ENCODE measurements at places on chromosomes 6 and 20.

GRCh38 chr6:132713352-132714134 lies at the start of gene VNN1:
Gene VNN1 (minus strand): TSS chr6:132714055. CDS start chr6:132714035, 20 bp downstream.
- DNase-seq: no peak

DNA sequence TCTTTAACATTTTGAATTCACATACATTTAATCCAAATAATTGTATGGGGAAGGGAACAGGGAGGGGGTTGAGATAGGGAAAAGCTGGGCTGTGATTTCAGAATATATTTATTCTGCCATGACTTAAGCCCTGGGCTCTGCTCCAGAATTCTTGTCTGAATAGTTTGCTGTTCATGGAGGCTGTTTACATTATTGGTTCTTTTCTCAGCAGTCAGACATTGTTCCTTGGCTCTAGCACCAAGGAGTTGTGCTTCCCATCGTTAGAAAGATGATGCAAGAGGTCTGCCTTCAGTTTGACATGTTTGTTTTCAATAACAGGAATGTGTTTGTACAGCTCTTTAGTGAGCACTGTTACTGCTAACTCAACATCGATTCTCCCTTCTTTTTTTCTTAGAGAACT lies 198.8 kb upstream of the CDYL start:
- DNase-seq: no peak

DNA sequence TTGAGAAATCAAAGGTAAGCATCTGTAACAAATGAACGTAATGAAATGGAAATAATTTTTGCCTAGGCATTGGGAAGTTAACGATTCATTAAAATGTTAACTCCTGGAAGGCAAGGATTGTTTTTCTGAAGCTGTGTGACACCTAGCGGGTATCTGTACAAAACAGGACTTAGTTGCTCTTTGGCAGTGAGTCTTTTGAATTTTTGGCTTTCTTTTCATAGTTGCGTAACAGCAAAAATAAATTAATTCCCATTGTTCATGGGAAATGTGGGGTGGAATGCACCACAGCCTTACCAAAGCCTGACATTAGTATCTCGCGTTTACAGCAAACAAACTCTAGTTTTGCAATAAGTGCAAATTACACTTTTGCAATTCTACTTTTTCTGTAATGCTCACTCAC lies 92.7 kb upstream of the DTNBP1 start:
- DNase-seq: no peak

- DNase-seq: peak; percentile 33
Measured at GRCh38 chr20:44028868-44029847, 114.5 kb downstream of the TOX2 start.

DNA sequence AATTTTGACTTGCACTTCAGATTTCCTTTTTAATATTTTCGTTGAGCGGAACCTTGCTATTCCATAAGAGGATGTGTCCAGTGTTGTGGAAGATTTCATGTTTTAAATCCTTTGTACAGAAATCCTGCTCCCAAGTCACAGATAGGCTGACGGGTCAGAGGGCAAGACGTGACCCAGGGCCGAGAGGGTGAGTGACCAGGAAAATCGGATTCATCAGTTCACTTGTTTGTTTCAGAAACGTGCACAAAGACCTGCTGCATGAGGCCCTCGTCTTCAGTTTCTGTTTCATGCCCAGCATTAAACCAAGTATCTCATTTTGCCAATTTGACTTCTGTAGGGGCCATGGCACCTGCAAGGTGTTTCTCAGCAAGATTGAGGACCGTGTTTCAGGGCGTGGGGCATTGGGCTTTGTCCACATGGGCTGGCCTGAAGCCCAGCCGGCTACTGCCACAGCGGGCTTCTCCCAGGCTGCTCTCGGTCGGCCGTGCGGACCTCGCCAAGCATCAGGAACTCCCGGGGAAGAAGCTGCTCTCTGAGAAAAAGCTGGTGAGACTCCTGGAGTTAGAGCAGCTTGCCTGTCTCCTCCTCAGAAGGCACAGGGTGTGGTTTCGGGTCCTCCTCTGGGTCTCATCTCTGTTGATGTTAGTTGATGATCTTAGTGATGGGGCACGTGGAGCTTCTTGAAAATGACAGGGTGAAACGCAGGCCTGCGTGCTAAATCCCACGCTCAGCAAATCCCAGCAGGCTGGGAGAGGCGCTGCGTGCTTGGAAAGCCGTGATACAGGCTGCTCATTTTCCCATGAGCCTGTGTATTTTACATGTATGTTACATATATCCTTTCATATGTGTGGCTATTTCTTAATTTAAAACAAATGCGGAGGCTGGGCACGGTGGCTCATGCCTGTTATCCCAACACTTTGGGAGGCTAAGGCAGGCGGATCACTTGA lies 10.5 kb downstream of the MTG2 start:
- no peak for DNase-seq

- DNase-seq: no peak
Measured at GRCh38 chr6:23547851-23548250, 578.2 kb upstream of the NRSN1 start.

DNA sequence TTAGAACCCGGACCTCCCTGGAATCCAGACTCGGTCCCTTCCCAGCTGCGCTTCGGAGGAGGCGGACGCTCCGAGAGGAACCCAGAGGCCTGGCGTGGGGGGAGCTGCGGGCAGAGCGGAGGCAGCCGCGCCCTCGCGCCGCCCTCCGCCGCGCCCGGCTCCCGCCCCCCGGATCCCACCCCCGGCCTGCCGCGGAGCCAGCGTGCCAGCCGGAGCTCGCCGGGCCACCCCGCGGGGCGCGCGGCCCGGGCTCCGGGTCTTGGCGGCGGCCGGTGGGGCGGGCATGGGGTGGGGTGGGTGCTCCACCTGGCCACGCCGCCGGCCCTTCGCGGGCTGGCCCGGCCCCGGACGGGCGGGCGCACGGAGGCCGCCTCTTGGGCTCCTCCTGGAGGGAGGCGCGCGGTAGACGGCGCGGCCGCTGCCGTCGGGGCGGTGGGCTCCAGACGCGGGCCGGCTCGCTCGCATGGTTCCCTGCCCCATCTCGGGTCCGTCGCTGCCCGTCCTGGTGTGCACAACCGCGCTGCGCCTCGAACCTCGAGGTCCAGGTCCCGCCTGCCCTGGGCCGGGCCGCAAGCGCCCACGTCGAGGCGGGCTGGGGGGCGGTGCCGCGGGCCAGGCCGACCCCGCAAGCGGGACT lies 592 bp upstream of the CDYL start:
- DNase-seq: peak; percentile 45

GRCh38 chr6:156013155-156013554 lies 557.5 kb upstream of the NOX3 start:
- no peak for DNase-seq
